NCI-H2227 treated with DMSO at 0.1 percent for 48 hours (cell line): ENCODE measurements at places on chromosomes 13 and 19.

- no peak for DNase-seq
Observed at GRCh38 chr13:41468631-41469030, 11.3 kb downstream of the RGCC start.

GRCh38 chr19:8148410-8149260 is 757 bp downstream of the FBN3 start:
- DNase-seq = peak; percentile 6

- no peak for DNase-seq
Observed at GRCh38 chr19:31312009-31312676, 37.1 kb downstream of the TSHZ3 start.

DNA sequence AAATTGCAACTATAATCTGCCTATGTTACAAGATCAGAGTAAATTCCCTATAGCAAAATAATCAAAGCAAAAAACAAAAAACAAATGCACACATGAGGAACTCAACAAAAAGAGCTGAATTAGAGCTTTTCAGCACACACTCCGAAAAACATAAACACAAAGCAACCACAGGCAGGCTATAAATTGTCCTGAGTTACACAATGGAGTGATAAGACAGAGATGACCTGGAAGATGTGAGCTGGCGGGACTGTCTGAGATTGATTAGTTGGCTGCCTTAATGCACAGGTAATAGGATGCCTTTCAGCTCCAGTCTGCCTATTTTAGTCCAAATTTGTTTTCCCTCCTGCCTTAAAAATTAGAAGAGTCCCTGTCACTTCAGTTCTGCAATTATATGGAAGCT is 159.0 kb upstream of the FNDC3A start:
- DNase-seq = no peak

GRCh38 chr19:28332351-28332750 is 880.6 kb downstream of the UQCRFS1 start:
- no peak for DNase-seq

DNA sequence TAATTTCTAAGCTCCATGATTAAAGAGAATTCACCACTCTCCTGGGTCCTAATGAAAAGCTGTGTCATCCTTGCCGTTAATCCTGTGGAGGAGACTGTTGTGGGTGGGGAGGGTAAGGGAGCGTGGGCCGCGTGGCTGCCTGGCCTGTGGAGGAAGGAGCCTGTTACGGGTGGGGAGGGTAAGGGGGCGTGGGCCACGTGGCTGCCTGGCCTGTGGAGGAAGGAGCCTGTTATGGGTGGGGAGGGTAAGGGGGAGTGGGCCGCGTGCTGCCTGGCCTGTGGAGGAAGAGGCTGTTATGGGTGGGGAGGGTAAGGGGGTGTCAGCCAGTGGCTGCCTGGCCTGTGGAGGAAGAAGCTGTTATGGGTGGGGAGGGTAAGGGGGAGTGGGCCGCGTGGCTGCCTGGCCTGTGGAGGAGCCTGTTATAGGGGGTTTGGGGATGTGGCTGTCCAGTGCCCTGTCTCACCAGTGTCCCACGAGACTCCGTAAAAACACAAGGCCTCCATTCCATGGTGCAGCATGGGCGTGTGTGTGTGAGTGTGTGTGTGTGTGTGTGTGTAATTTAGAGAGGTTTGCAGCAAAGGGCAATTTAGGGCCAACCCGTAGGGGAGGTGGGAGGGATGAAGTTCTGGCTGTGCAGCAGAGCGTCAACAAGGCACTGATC is 15.6 kb upstream of the DCUN1D2 start:
- peak; percentile 1 for DNase-seq

GRCh38 chr19:52673014-52673413 is 34.9 kb upstream of the ZNF83 start:
- no peak for DNase-seq

- DNase-seq = no peak
Observed at GRCh38 chr13:40776681-40777165, 5.7 kb upstream of the MRPS31 start.

- DNase-seq = peak; percentile 2
Observed at GRCh38 chr13:101747039-101747438, 294.6 kb downstream of the ITGBL1 start.

- DNase-seq = no peak
Observed at GRCh38 chr19:45402298-45403061, 2.4 kb downstream of the PPP1R13L start.

DNA sequence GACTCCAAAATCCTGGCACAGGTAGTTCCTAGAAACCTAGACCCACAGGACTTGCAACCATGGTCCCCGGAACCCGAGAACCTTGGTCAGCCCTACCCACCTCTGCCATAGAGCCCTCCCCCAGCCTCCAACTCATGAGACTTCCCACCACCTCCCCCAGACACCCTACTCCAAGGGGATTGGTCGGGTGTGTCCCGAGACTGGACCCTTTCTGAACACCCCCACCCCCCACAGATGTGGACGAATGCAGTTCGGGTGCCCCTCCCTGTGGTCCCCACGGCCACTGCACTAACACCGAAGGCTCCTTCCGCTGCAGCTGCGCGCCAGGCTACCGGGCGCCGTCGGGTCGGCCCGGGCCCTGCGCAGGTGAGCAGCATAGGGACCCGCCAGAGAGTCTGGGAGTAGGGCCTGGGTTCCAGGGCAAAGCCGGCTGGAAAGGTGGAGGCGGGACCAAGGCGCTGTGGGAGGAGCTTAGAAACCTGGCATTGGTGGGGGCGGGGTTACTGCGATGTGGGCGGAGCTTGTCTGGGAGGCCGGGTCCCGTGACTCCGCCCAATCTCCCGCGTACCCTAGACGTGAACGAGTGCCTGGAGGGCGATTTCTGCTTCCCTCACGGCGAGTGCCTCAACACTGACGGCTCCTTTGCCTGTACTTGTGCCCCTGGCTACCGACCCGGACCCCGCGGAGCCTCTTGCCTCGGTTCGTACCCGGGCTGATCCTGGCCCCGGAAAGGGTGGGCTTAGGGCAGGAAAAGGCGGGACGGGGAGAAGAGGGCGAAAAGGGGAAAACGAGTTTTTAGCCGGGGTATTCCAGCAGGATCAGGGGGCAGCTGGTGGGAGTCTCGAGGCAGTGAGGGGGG is 11.9 kb downstream of the LTBP4 start:
- peak; percentile 94 for DNase-seq

DNA sequence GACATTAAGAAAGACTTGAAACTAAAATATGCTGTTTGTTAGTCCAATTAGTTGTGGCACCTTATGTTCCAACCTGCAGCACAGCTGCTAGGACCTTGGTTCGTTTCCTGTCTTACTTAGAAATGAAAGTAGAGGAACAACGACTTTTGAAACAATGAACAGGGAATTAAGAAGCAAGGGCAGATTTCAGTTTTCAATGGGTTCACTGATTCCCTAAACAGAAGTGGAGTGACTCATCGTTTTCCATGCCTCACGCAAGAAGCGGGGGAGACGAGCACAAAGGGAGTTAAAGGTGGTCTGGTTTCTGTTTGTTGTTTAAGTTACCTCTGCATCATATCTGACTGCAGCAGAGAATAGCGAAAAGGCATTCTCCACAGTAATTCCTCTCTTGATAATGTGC is 44.8 kb downstream of the PHF11 start:
- no peak for DNase-seq

GRCh38 chr19:39516270-39516669 is 1.3 kb downstream of the SELENOV start:
- no peak for DNase-seq

- DNase-seq = no peak
Observed at GRCh38 chr19:35921012-35921411, 12.9 kb upstream of the TYROBP start.

DNA sequence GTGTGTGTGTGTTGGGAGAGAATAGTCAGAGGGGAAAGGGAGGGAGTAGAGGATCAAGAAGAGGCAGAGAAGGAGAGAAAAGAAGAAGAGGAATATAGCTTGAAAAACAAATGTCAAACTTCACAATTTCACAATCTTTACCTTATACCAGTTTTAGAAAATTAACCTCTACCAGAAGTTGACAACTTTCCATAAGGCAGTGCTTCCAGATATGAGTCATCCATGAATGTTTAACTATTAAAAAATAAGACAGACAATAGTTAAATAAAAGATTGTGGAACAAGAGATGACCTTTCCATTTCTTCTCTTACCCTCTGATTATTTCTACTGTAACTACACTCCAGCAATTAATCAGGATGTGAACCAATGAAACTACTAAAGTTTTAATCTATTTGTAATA is 229.4 kb downstream of the ITGBL1 start:
- no peak for DNase-seq

DNA sequence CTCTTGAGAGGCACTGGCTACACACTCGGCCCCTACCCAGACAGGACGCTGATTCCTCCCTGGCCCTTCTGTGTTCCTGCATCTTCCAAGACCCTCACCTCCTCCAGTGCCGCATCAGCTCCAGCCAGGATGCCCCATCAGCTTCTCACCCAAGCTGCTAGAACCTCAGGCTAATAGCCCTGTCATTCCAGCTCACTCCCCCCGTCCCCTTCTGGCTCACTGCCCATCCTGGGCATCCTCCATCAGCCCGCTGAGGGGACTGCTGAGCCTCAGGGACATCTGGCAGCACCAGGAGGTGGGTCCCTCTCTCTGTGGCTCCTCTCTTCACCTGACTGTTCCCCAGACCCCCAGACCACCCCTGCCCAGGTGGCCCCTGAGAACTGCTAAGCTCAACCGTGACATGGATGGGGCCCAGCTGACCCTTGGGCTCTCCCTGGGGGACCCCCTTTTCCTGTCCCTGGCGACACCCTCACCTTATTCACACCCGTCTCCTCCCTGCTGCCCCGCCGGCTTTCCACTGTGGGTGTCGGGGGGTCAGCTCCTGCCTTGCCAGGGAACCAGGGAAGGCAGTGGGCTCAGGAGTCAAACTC is 4.8 kb downstream of the FFAR3 start:
- DNase-seq = no peak

DNA sequence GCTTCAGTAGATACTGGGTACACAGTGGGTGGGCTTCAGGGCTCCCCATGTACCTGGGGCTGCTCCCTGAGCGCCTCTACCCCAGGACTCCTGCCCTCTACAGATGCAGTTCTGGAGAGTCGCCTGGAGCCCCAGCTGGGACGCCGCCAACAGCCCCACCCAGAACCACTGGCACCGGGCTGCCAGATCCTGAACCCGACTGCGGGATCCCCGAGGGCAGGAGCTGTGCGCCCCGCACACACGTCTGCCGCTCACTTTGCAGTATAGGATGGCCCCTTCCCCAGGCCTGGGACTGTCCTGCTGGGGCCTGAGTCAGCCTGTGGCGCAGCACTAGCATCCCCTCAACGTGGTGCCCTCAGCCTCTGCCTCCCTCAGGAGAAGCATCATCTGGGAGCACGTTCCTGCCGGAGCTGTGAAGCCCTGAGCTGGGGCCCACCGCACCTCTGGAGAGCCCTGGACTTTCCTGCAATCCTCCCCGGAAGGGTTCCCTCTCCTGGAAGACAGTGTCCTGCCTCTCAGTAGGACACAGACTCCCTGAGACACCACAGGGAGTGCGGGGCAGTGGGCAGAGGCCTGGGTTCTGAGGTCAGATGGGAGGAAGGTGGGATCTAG is 3.7 kb downstream of the REXO1 start:
- DNase-seq = no peak

DNA sequence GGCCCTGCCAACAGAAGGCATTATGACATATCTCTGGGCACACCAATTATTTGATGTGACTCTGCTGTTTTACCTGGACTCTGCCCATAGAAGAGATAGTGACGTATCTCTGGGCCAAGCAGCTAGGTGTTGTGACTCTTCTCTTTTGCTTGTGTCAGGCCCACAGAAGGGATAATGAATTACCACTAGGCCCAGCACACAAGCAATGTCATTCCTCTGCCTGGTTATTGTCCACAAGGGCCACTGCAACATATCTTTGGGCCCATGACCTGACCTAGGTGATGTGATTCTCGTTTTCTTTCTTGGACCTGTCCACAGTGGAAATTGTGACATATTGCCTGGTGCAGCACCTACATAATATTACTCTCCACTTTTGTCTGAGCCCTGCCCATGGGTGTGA is 65.1 kb upstream of the ZNF724 start:
- no peak for DNase-seq

DNA sequence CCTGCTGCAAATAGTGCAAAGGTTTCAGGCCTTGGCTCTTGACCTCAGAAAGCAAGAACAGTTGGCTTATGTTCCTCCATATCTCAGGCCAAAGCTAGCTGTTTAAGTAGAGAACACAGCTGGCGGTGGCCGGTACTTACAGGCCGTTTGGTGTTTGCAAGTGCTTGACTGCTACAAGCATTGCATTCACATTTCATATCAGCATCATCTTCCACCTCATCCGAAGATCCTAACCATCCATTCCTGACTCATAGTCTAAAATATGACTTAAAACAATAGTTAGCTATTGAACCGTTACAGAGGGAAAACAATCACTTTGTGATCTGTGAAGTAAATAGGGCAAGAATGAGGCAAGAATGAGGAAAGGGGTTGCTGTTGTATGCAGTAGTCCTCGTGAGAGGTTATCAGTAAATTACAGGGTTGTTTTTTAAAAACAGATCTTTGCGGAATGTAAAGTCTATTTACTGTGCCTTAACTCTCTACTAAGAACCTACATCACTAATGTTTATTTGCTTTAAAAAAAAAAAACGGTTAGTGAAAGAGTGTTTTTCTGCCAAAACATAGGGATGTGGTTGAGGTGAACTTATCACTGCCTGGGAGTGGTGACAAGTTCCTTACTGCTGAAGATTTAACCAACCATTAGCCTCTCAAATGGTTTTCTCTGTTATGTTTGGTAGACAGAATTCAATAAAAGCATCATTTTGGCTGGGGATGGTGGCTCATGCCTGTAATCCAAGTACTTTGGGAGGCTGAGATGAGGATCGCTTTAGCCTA is 21.6 kb upstream of the WDR88 start:
- DNase-seq = peak; percentile 88

DNA sequence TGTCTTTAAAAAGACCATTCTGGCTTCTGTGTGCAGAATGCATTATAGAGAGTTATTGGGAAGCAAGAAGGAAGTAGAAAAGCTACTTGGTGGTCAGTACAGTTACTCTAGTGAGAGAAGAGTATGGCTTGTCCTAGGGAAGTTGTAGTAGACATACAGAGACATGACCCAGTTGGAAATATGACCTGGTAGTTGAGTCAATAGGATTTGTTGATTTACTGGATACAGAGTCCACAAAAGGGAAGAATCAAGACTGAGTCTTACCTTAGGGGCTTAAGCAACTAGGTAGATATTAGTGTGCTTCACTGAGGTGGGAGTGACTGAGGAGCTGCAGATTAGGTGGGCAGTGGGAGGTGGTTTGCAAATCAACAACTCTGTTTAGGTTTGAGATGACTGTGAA is 48.8 kb downstream of the RASL11A start:
- DNase-seq = no peak

GRCh38 chr13:99982036-99982730 is 599 bp downstream of the ZIC2 start:
- no peak for DNase-seq

- peak; percentile 61 for DNase-seq
Observed at GRCh38 chr19:56837004-56837403, 3.5 kb downstream of the PEG3 start.

DNA sequence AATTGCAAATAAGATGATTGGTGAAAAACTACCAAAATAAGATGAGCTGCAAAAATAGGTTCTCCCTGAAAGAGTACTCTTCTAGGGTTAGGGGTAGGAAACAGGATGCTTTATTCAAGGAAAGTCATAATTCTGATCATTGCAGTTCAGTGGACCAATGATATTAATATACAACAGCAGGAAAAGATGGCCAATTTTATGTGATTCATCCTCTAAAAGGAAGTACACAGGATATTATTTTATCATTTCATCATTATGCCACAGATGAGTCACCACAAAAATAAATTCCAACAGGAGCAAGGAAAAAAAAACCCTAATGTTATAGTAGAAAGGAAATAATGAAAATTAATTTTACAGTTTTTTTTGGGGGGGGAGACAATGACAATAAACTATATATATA is 205.0 kb downstream of the NALCN start:
- no peak for DNase-seq
